ENCODE measurements at places on chromosomes 5 and 9.

- no peak for DNase-seq
Observed at GRCh38 chr9:10050016-10050415, 562.8 kb downstream of the PTPRD start.

DNA sequence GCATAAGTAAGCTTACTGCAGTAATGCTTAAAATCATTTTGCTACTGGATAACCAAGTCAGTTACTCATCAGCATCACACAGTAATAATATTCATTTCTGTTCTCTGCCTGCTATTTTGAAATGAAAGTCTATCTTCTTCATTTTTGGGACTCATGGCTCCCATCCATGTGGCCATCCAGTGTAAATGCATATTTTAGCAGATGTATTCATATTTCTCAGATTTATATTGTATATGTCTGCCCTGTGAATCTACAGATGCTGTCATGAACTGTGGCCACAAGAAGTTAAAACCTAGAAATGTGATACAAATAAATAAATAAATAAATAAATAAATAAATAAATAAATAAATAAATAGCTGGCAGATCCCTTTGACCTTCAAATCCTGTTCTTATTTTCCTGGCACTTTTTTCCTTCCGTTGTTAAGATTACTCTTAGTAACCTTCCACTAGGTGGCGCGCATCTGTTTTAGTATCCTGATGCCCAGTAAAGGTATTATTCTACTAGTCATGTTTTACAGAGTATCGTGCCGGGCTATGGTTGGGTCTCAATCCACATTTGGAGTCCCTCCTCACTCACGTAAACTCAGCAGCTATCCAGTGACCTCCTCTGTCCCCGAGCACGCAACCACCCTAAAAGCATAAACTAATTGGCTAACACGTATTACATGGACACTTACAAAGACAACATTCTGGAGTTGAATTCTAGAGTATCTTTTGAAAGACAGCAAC, 79.2 kb upstream of the IL7R start:
- peak; percentile 53 for DNase-seq

- no peak for DNase-seq
Observed at GRCh38 chr9:97808972-97809371, 44.1 kb upstream of the FOXE1 start.

GRCh38 chr5:95347506-95348120, 43.6 kb upstream of the FAM81B start:
- no peak for DNase-seq

DNA sequence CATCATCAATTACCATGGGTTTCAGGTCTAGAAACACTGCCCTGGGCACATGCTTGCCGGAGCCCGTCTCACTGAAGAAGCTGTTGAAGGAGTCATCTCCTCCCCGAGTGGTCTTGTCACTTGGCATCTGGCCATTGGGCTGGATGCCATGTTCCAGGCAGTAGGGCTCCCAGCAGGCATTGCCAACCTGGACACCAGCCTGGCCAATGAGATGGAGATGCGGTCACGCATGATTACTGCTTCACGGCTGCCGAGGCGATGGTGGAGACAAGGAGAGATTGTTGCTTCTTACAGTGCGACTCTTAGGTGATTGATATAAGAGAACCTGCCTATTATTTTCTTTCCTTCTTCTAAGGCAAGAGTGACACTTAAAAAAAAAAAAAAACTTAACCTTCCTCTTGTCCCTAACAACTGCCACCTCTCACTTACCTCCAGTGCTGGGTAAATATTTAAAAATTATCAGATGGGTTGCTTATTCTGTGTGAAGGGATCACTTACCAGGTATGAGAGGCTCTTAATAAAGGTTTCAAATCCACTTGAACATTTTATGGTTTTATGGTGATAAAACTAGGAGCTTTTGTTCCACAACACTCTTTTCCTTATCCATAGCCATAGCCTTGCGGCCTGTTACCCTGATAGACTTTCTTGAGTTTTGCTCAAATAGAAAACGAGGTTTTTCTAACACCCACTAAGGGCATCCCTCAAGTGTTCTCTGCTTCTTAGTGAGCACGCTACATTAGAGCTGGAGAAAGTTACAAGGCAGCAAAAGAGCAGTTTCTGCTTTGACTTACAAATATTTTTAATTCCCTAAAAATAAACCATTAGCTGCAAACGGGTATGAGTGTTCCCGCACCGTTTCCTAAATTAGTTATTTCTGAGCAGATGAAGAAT, 41.2 kb downstream of the NIM1K start:
- DNase-seq: no peak

DNA sequence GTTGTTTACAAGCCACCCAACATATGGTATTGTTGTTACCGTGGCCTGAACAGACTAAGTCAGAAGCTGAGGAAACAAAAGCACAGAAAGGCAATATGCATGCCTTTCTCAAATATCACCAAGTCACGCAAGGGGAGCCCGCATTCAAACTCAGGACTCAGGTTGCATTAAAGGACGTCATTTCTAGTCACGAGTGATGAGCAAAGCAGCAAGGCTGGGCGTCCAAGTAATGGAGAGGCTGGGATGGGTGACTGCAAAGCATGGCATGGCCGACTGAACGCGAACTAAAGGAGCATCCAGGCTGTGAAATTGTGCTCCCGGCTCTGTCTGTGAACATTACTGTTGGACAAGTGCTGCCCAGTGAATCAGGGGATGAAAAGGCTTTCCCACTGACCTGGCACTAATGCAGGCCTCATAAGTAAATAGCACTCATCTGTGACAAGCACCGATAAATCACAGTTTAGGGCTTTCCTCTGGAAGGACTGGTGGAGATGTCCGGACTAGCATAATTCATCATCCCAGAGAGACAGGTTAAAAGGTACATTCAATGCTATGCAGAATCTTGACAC, 202.8 kb downstream of the SPOCK1 start:
- DNase-seq: no peak

DNA sequence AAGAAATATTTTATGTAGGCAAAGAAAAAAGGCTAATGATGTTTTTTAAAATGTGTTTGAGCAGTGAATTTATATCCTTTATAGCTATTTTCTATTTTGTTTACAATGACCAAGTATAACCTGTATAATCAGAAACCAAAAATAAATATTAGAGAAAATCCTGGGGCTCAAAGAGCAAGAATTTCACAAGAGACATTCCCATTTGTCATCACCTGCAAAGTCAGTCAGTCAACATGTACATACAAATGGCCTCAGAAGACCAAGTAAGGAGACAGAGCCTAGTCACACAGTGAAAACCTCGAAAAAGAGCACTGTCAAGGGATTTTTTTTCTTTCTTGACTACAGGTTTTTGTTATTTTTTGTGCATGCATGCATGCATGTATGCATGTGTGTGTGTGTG, 231.4 kb downstream of the GLIS3 start:
- DNase-seq: no peak

GRCh38 chr9:71490810-71491209, 277.5 kb downstream of the CEMIP2 start:
- no peak for DNase-seq

GRCh38 chr5:40666657-40667056, 13.1 kb upstream of the PTGER4 start:
- DNase-seq: no peak

- DNase-seq: no peak
Observed at GRCh38 chr9:106769331-106769730, 93.6 kb upstream of the ZNF462 start.

GRCh38 chr5:93192087-93192486, 388.9 kb downstream of the NR2F1-AS1 start:
- DNase-seq: no peak

DNA sequence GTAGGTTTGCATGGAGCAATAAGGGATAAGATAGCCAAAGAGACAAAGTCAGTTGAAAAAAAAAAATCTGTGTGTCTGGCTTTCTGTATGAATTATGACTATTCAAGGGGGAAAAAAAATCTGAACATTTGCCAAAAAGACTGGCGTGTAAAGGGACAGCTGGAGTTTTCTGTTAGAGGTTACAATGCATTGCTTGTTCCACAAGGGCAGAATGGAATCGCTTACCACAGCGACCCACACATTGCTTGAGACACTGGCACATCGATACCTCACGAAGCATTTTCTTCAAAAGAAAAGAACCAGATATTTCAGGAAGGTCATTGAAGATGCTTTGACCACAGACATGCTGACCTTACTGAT, 327.8 kb downstream of the TMEM167A start:
- DNase-seq: no peak

- DNase-seq: no peak
Observed at GRCh38 chr9:4050916-4051315, 249.0 kb downstream of the GLIS3 start.

GRCh38 chr5:96146675-96147074, 185.0 kb upstream of the ELL2 start:
- no peak for DNase-seq

DNA sequence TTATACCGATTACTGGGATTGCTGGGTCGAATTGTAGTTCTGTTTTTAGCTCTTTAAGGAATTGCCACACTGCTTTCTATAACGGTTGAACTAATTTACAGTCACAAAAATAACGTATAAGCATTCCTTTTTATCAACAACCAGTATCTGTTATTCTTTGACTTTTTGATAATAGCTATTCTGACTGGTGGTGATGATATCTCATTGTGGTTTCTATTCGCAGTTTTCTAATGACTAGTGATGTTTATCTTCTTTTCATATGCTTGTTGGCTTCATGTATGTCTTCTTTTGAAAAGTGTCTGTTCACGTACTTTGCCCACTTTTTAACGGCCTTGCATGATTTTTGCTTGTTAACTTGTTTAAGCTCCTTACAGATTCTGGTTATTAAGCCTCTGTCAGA, 74.4 kb downstream of the FAM174A start:
- no peak for DNase-seq

GRCh38 chr5:33267801-33268200, 173.0 kb upstream of the TARS1 start:
- no peak for DNase-seq

GRCh38 chr5:137866541-137867388, 895 bp upstream of the MYOT start:
- DNase-seq: no peak

- no peak for DNase-seq
Observed at GRCh38 chr5:154860765-154861164, 2.3 kb downstream of the CNOT8 start.

- DNase-seq: no peak
Observed at GRCh38 chr9:98742325-98743280, 33.9 kb upstream of the GABBR2 start.

DNA sequence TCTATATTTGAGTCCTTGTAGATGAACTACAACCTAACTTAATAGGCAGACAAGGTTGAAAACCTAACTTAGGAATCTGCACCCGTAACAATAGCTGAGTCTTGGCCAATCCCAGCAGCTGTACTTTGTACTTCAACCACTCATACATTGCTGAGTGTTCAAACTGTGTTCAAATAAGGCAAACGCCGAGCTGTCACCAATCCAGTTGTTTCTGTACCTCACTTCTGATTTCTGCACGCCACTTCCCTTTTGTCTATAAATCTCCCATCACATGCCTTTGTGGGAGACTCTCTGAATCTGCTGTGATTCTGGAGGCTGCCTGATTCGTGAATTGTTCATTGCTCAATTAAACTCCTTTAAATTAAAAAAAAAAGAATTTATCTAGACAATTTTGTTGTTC, 167.8 kb upstream of the TUT7 start:
- DNase-seq: no peak

DNA sequence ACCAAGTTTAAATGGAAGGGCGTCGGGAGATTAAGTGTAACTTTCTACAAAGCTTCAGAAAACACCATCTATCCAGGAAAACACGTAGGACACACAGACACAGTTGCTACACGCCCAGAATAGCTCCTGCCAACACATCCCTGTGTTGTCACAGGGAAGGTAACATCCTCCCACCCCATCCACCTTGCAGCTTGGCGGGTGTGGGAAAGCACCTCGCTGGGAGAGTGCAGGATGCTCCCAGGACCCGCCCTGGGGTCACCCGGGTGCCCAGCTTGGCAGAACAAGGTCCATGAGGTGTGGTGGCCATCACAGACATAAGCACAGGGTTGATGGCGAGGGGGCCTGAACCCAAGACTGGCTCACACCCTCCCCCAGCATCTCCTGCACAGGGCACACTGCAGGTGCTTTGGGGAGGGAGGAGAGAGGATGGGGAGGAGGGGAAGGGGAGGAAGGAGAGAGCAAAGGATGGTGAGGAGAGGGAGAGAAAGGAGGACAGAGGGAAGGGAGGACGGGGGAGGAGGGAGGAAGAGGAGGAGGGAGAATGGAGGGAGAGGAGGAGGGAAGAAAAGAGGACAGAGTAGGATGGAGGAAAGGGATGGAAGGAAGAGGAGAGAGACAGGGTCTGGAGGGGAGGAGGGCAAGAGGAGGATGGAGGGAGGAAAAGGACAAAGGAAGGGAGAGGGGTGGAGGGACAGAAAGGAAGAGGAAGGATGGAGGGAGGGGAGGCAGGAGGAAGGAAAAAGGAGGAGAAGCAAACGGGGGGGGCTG, 37.2 kb downstream of the GOLM1 start:
- no peak for DNase-seq

- DNase-seq: no peak
Observed at GRCh38 chr5:178996156-178996555, 1.0 kb upstream of the GRM6 start.

DNA sequence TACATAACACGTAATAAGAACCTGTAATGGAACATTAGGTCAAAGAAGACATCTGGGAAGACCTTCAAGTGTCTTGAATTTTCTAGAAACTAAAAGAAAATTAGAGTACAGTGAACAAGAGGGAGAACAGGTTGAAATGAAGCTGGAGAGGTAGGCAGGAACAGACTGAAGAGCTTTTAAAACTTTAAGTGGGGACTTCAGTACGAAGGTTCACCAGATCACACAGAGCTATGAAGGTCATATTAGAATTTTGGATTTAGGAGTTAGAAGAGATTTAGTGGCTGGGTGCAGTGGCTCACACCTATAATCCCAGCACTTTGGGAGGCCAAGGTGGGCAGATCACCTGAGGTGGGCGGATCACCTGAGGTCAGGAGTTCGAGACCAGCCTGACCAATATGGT, 26.6 kb downstream of the MLANA start:
- no peak for DNase-seq

DNA sequence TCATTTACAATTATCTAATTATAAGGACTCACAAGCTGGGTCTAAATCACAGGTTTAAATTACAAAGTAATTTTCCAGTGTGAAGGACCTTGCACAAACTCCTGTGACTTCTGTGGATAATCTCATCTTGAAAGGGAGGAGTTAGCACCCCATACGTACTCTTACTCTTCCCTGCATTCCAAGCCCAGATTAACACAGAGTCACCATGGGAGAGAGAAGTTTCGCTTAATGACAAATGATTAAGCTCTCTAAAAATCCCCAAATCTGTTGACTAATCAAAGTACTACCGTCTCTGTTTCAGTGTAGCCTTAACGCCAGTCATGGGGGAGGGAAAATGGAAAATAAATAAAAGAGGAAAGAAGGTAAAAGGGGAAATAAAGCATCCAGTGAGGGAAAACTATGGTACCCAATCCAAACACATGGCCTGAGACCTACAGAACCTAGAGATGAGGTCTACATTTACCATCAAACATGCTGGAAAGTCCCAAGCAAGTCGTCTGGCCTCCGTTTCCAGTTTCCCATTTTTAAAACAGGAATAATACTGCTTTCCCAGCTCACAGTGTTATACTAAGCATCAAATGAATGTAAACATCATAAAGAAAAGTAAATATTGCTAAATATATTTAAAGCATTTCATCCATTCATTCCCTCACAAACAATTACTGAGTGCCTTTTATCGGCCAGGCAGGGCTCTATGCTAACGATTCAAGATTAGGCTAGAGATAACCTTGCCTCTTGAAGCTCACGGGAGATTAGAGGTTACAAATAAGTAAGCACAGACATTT, 63.2 kb downstream of the PCA3 start:
- DNase-seq: no peak

GRCh38 chr5:178991190-178992145, 3.7 kb downstream of the GRM6 start:
- no peak for DNase-seq
